NCI-H187 (cell line): ENCODE measurements at places on chromosomes 16 and 17.

DNA sequence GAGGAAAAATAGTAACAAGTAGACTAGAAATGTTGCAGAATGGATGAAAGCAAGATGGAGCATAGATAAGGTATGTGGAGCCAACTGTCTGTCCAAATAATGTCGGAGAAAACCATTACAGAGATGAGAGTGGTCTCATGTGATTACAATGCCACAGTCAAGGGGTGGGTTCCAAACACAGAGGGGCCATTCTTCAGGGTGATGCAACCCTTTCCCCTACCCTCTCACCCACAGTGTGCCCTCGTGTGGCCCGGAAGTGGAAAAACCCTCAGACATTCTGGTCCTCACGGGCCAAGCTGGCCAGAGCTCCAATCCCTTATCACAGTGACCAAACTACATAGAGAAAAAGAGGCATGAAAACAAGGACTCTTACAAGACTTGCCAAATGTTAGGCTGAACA lies 17.7 kb upstream of the HS3ST3A1 start:
- no peak for DNase-seq

- peak; percentile 53 for DNase-seq
Observed at GRCh38 chr16:2486645-2487516, 12.0 kb downstream of the TBC1D24 start.

DNA sequence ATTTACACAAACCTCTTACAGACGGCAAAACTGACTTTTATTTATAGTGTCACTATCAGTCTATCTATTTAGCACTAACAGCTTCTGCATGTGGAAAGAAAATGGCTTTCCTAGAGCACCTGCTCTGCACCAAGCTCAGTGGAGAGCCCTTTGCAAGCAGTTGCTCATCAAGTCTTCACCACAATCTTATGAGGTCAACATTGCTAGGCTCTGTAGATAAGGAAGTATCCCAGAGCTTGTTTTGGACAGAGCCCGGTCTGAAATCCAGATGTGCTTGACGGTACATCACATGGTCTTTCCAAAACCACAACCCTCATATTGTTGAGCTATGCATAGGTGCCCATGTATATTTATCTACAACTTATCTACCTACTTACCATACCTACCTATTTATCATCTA lies 572.7 kb upstream of the CDH5 start:
- DNase-seq, result no peak

- no peak for DNase-seq
Observed at GRCh38 chr16:27109666-27110523, 43.2 kb downstream of the C16orf82 start.

GRCh38 chr16:35370617-35371016 lies 1911.2 kb downstream of the TP53TG3F start:
- no peak for DNase-seq

DNA sequence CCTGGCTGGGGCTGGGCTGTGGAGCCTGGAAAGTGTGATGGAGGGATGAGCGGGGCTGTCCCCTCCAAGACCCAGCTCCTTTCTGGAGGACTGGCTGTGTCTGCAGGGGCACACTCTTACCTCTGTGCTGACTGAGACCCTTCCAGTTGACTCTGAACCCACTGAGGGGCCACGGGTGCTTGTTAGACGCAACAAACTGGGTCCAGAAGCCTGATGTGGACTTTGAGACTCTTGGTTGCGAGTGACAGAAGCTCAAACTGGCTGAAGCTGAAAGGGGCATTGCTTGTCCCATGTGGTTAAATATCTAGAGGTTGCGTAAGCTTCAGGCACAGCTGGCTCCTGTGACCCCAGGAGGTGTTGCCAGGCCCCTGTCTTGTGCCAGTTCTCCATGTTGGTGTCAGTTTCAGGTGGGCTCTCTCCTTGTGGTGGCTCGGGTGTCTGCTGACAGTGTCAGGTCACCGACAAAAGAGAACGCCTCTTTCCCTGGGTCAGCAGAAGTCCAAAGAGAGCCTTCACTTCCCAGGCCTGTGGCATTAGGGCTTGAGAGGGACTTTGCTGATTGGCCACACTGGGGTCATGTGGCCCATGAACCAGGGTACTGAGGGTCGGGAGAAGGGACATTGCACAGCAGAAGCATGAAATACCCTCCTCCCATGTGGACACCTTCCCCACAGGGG lies 16.7 kb downstream of the ADCY7 start:
- no peak for DNase-seq

DNA sequence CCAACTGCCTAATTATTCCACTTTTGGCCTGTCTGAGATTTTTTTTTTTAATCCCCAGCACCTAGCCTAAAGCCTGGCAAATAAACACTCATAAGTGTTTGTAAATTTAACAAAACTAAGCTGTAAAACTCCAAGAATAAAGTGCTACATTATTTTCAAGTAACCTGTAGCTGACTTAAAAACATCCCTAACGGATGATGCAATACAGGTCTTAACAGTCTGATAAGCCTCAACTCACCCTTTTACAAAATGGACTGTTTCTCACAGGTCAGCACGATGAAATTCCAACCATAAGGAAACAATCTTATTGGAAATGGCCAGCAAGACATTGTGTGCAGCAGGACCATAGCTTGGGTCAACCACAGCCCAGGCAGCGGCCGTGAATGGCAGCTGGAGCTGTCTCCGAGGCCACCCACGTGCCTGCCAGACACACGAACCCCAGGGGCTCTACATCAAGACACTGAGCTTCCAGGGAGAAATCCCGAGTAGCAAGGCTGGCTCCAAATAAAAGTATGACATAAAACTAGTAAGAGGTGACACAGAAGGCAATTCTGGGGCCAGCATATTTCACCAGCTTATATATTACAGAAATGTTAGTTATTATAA lies 58.9 kb downstream of the NDEL1 start:
- DNase-seq, result no peak

DNA sequence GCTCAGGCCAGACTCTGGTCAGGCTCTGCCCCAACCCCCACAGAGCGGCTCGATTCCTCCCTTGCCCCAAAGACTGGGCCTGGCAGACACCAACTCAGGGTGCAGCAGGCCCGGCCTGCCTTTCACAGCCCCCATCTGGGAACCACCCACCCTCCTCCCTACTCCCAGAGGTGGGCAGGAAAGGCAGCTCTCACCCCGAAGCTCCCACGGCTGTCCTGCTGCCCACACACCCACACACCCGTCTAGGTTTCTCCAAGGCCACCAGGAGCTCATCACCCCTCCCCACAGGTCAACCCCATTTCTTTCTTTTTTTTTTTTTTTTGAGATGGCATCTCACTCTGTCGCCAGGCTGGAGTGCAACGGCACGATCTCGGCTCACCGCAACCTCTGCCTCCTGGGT lies 3.8 kb downstream of the CEP131 start:
- DNase-seq, result no peak

DNA sequence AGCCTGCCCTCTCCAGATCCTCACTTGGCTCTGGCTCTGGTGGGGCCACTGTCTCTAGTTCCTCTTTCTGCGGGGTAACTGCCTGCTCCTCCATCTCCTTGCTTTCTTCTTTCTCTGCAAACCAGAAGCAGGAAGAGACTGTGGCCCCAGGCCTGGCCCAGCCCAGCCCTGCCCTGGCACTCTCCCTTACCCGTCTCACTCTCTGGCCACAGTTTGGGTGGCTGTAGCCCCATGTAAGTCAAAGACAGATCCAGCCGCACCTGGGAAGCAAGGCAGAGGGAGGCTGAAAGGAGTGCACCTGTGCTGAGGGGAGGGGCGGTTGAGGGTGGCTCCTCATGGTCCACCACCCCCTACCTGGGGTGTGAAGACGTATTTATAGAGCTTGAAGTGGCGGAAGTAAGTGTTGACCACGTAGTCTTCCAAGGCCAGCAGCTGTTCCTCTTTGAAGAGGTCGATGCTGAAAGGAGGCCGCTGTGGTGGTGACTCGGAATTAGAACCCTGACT lies 2.8 kb downstream of the CFAP119 start:
- no peak for DNase-seq

DNA sequence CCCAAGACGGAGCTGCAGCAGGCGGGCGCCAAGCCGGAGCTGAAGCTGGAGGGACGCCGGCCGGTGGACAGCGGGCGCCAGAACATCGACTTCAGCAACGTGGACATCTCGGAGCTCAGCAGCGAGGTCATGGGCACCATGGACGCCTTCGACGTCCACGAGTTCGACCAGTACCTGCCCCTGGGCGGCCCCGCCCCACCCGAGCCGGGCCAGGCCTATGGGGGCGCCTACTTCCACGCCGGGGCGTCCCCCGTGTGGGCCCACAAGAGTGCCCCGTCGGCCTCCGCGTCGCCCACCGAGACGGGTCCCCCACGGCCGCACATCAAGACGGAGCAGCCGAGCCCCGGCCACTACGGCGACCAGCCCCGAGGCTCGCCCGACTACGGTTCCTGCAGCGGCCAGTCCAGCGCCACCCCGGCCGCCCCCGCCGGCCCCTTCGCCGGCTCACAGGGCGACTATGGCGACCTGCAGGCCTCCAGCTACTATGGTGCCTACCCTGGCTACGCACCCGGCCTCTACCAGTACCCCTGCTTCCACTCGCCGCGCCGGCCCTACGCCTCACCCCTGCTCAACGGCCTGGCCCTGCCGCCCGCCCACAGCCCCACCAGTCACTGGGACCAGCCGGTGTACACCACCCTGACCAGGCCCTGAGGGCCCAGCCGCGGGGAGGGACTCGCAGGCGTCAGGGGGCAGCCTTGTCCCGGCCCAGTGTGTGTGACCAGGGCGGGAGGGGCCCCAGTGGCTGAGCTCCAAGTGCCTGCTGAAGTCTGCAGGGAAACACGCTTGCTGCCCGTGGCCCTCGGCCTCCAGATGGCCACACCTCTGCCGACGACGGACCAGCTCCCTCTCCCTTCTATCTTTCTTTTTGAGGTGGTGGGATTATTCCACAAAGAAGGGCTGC lies 3.4 kb downstream of the SOX8 start:
- no peak for DNase-seq

GRCh38 chr17:80773243-80773991 lies 218.2 kb upstream of the CHMP6 start:
- no peak for DNase-seq

DNA sequence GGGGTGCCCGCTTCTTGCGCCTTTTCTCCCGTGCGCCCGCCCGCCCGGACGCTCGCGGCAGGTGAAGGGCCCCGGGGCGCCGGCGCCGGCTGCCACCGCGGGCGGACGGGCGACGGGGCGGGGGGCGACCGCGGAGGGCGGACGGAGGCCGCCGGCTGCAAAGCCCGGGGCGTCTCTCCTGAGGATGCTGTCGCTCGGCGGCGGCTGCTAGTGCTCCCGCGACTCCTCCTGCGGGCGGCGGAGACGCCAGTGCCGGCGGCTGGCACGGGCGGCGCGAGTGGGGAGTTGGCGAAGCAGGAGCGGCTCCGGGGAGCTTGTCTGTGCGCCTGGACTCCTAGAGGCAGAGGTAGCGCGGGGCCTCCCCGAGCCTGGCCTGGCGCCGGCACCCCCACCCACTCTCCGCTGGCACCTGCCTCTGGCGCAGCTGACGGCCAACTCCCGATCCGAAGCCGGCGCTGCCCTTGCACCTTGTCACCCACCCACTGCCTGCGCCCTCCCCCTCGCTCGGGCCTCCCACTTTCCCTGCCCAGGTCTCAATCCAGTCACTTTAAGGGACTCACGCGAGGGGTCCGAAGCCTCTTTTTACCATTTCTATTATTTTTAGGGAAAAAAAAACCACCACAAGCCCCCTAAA lies at the start of gene FAM20A:
Gene FAM20A, minus strand, starts transcription at position 437 of the 634 bp plus-strand sequence. CDS start 701 bp downstream, outside the sequence.
- DNase-seq, result no peak

- DNase-seq, result no peak
Observed at GRCh38 chr16:54027062-54027461, 259.5 kb downstream of the IRX3 start.

DNA sequence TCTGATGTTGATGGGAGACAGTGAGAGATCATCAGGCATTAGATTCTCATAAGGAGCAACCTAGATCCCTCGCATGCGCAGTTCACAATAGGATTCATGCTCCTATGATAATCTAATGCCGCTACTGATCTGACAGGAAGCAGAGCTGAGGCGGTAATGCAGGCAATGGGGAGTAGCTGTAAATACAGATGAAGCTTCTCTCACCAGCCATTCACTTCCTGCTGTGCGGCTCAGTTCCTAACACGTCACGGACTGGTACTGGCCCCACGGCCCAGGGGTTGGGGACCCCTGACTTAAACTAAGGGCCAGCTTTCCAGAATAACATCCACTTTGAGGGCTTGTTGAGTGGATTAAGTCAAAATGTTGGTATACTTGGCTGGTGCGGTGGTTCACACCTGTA lies 2.6 kb upstream of the TMEM219 start:
- DNase-seq, result no peak

DNA sequence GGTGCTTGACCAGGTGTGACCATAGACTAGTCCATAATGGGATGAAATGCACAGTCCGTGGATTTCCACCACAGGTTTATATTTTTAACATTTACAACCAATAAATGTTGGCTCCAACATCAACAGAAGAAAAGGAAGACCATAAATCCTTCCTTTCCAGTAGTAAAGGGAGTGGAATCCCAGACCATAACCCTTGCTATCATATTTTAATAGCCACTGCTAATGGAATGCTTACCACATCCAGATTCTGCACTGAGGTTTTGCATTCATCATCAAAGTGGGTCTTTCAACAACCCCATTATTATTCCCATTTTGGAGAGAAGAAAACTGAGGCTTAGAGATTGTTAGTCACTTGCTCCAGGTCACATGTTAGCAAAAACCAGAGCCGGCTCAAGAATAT lies 106.7 kb downstream of the FOXL1 start:
- DNase-seq, result no peak

- DNase-seq, result no peak
Observed at GRCh38 chr16:85017151-85017550, 5.8 kb upstream of the ZDHHC7 start.

DNA sequence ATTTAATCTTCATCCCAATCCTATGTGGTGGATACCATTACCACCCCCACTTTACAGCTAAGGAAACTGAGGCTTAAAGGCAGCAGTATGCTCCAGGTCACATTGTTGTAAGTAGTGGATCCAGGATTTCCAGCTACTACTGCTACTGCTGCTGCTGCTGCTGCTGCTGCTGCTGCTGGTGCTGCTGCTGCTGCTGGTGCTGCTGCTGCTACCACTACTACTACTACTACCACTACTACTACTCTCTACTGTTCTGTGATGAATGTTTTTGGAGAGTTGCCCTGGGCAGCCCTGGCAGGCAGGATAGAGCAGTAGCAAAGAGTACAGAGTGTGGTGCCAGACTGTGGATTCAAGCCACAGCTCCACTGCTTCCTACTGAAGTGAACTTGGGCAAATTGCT lies 49.3 kb upstream of the SLC12A3 start:
- no peak for DNase-seq

- no peak for DNase-seq
Observed at GRCh38 chr16:28543072-28543471, 4.3 kb upstream of the NUPR1 start.

DNA sequence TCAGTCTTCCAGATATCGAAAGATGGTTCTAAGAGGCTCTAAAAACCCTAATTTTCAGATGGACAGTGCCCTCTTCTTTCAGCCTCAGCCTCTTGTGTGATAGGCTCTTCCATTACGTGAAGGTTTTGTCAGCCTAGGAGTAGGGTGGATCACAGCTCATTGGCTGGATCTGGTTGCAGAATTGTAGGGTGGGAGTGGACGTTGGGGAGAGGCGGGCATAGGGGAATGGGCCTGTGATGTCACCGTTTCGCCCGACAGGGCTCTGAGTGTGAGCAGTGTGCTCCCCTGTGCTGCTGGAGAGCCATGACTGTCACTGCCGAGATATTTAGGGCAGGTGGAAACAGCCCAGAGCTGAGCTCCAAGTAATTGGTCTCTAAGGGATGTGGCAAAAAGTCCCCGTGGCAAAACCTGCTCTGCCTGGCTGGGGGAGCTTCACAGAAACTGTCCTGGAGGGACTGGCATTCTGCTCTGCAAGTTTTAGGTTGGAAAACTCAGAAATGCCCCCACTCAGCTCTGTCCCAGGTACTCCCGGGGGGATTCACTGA lies 6.2 kb upstream of the WFIKKN1 start:
- DNase-seq, result no peak

GRCh38 chr16:11796227-11797165 lies 562 bp downstream of the ZC3H7A start:
- no peak for DNase-seq

- DNase-seq, result no peak
Observed at GRCh38 chr17:72566671-72567484, 446.1 kb downstream of the SOX9 start.
